HCT116 (cell line): ENCODE measurements at places on chromosomes 4 and X. TPM values are rescaled to one million over a fixed set of nuclear protein-coding genes. Genes with fewer than 3 reads are reported as not detected.

The IL2RG gene
- total RNA-seq, result 0.64 TPM

- no peaks in the 10 kb centered on the region for H3K4me1 ChIP-seq
- peak overlapping the region; percentile 39; the same call in 1 of the 2 replicates for H3K27ac ChIP-seq
- DNase-seq, result no peak
- no peaks in the 10 kb centered on the region for H3K27me3 ChIP-seq
Observed at GRCh38 chr4:105895583-105896460, 551 bp downstream of the NPNT start.

DNA sequence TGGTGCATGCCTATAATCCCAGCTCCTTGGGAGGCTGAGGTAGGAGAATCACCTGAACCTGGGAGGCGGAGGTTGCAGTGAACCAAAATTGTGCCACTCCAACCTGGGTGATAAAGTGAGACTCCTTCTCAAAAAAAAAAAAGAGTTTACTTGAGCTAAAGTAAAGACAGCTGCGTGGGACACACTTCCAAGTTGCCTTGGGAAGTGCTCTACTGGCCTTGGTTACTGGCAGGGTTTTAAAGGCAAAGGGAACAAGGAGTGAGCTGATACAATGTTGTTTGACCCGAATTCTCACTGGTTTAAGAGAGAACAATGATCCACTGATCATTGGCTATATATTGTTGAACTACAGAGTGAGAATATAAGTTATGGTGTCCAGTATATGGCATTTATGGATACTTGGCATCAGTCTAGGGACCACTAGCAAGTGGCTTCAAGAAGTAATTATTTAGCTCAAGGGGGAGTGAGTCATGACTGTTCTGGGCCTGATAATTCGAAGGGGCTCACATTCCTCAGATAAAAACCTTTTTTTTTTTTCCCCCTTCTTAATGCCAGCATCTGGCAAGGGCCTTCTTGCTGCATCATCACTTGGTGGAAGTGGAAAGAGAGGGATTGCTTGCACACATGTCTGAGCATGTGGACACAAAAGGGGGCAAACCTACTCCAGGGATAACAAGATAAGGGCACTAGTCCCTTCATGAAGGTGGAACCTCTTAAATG, 32.3 kb downstream of the GRK4 start:
- no peaks in the 10 kb centered on the region for H3K4me1 ChIP-seq
- H3K4me3 ChIP-seq, result no peak overlapping the region
- H3K27me3 ChIP-seq, result no peaks in the 10 kb centered on the region
- H3K36me3 ChIP-seq, result no peaks in the 10 kb centered on the region
- no peak for DNase-seq

DNA sequence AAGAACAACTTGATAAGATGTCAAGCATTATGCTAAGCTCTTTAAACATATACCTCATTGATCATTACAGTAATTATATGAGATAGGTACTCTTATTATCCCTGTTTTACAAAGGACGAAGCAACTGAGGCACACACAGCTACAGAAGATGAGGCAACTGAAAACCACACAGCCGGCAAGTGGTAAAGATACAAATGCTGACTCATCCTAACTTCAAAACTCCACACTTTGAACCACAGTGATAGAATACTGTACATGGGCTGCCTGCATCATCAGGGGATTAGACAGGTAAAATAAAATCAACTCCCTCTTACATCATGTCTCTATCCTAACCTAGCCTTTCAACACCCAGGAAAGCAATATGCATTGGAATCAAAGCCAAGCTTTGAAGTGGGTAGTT, 47.8 kb downstream of the LHFPL1 start:
- no peaks in the 10 kb centered on the region for H3K36me3 ChIP-seq
- no peaks in the 10 kb centered on the region for H3K4me1 ChIP-seq
- no peak overlapping the region for H3K27ac ChIP-seq
- no peak for DNase-seq
- H3K27me3 ChIP-seq, result no peaks in the 10 kb centered on the region

GRCh38 chrX:115561605-115562479, 868 bp downstream of the PLS3 start:
- no peak for DNase-seq
- peak overlapping the region; percentile 85 for H3K27ac ChIP-seq
- no peaks in the 10 kb centered on the region for H3K36me3 ChIP-seq
- peaks cover 25% of the 10 kb centered on the region for H3K4me1 ChIP-seq

The RNF128 gene
- 5.8 TPM for total RNA-seq

DNA sequence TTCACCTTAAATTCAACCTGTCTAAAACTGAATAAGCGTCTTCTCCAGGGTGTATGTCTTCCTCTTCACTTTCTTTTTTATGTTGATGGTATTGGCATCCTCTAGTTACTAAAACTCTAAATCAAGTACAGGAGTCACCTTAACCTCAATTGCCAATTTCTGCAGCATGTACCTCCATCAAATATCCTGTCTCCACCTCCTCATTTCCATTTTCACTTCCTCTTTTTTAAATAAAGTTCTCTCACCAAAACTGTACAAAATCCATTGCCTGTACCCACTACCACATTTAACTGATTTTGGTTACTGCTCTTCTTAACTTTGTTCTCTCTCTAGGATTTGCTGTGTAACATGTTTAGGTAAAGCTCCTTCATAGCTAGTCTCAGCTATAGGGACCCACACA, 9.2 kb upstream of the NPFFR2 start:
- H3K27me3 ChIP-seq, result no peaks in the 10 kb centered on the region
- no peaks in the 10 kb centered on the region for H3K4me1 ChIP-seq
- no peak overlapping the region for H3K27ac ChIP-seq
- no peak for DNase-seq
- no peak overlapping the region for H3K4me3 ChIP-seq

DNA sequence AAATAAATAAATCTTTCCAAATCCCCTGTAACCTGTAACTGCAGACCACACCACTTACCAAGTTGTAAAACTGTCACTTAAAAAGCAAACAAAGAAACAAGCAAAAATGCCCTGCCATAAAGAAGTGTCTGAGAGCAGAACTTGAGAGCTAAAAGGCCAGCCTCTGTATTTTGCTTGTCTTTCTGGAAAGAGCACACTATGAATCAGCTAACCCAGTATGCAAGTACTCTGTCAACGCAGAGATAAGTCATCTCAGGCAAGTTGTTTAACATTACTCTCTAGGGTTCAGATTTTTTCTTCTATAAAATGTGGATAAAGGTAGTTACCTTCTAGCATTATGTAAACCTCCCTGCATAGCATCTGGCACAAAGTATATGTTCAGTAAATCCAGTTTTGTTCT, 134.8 kb downstream of the HS3ST1 start:
- no peaks in the 10 kb centered on the region for H3K36me3 ChIP-seq
- no peak for DNase-seq
- no peak overlapping the region for H3K27ac ChIP-seq
- peaks cover 9% of the 10 kb centered on the region for H3K4me1 ChIP-seq

The P2RY10 gene
- total RNA-seq, result not detected
